Kidney glomerular epithelial cell (primary cell): ENCODE measurements at places on chromosomes 13 and 19.

DNA sequence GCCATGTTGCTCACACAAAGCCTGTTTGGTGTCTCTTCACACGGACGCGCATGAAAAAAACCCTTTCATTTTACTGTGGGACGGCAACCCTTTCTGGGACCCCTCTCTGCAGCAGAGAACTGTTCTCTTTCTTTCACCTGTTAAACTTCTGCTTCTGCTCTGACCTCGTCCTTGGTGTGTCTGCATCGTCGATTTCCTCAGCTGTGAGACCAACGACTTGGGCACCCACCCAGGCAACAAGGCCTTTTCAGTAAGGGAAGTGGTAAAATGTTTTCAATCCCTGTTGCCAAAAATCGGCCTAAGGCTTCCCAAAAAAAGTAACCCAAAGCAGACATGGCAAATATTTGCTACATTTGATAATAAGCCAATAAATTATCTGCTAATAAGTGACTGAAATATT, 515.3 kb downstream of the IRS2 start:
- DNase-seq, result no peak

DNA sequence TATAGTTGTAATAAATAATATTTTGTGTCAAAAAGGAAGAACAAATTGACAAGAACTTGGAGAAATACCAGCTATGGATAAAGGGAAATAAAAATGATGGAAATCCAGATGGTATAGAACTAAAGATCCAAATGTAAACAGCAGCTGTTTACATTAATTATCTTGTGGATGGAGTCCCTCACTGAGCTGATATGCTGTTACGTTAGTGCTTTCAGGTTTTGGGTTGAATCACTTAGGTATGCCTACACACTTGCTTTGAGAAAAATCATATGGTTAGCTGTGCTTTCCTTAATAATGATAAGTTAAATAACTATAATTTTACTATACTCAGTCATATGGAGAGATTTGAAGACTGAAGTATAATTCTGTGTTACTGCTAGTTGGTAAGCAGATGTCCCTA, 27.7 kb downstream of the WASF3 start:
- DNase-seq, result no peak

- peak; percentile 94 for DNase-seq
Observed at GRCh38 chr13:109998684-109999533, 212.5 kb upstream of the IRS2 start.

DNA sequence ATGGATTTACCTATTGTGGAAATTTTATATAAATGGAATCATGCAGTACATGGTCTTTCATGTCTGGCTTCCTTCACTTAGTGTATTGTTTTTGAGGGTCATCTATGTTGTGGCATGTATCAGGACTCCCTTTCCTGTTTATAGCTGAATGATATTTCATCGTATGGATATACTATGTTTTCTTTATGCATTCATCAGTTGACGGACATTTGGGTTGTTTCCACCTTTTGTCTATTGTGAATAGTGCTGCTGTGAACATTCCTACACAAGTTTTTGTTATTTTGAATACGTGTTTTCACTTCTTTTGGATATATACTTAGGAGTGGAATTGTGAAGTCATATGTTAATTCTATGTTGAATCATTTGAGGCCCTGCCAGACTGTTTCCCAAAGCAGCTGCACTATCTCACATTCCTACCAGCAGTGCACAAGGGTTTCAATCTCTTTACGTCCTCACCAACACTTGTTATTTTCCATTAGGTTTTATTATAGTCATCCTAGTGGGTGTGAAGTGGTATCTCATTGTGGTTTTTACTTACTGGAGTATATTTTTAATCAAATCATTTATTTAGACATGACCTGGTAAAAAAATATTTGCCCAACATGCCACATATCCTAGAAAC, 262.7 kb downstream of the DLEU7 start:
- no peak for DNase-seq

DNA sequence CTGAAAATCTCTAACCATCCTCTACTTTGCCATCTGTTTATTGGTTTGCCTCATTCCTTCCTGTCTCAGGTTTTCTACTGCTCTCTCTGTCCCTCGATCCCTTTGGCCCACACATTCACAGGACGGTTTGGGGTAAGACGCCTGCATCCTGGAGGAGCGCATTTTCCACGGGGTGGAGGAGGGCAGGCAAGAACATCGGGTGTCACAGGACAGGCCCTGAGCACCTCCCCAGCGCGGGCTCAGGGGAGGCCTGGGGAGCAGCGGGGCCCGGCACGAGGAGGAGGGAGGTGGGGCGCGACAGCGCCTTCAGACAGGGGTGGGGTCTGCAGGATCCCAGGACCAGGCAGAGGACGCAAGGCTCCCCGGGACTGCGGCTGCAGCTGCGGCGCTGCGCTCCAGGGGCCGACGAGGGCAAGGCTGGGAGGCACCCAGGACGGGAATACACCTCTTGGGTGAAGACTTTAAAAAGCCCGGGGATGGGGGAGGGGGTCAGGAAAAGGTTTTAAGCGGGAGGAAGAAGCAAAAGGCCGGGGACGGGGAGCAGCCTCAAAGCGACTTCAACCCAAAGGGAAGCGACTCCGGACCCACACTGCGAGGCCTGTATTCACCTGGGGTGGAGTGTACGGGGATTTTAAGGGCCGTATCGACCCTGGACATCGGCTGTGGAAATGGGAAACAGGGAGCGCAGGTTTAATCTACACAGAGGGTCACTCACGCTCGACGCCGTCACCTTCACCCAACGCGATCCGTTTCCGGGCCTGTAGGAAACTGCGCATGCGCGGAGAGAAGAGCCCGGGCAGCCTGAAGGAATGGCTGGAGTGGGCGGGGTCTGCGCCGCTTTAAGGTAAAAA, at the start of gene ZNF415:
Gene ZNF415, minus strand, starts transcription at position 770 of the 851 bp plus-strand sequence. CDS start 10,234 bp downstream, outside the sequence.
- peak; percentile 38 for DNase-seq

DNA sequence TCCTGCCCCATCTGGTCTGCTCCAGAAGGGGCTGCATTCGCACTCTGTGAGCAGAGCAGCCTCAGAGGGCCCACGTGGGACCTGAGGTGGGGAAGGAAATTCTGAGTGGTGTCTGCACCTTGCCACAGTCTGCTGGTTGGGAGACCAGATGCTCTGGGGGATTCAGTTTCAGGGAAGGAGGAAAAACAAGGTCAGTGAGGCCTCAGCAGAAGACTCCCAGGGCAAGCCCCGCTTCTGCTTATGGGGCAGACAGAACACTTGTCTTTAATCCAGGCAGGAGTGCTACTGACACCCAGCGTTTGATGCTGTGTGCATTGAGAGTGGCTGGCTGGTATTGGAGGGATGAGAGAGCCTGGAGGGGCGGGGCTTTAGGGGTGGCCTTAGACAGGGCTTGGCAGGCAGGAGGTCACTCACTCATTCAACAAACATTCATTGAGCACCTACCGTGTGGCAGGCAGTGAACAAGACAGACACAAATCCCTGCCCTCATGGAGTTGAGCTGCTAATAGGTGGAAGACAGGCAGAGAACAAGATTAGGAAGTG, 4.9 kb upstream of the CLEC17A start:
- no peak for DNase-seq

GRCh38 chr19:24059563-24060295, 27.3 kb upstream of the ZNF254 start:
- DNase-seq, result no peak

GRCh38 chr19:47156861-47157430, 26.3 kb downstream of the SAE1 start:
- DNase-seq, result no peak

DNA sequence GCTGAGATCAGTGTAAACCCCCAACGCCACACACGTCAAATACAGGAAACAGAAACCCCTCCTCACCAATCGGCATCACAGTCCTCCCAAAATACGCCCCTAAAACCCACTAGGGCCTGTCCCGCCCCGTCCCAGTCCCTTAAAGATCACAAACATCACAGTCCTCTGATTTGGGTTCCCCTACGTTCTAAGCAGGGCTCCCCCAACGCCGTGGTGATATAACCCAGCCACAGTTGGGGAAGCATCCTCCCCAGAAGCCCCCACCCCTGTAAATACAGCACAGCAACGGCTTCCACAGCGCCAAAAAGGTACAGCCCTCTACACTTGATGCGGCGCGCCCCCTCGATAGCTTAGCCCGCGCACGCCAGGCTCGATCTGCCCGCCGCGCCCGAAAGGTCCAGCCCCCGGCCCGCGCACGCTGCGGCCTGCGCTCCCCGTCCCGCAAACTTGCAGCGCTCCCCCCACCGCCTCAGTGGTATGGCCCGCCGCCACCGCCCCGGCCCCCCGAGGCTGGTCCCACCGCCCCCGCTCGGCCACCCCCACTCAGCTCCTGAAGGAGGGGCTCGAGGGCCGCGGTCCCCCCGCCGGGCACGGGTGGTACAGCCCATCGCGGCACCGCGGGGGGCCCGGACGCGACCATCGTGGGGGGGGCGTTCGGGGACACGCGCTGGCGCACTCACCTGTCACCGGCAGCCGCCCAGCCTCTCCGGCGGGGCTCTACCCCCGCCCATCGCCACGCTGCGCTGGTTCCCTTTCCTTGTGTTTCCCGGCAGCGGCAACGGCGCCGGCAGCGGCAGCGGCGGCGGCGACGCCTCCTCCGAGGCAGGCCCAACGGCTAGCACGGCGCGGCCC, at the start of gene AKT2:
Gene AKT2, minus strand, starts transcription at position 845 of the 852 bp plus-strand sequence. CDS start 20,078 bp downstream, outside the sequence.
- peak; percentile 58 for DNase-seq

GRCh38 chr19:48780631-48781391, 25.5 kb downstream of the FGF21 start:
- peak; percentile 79 for DNase-seq

DNA sequence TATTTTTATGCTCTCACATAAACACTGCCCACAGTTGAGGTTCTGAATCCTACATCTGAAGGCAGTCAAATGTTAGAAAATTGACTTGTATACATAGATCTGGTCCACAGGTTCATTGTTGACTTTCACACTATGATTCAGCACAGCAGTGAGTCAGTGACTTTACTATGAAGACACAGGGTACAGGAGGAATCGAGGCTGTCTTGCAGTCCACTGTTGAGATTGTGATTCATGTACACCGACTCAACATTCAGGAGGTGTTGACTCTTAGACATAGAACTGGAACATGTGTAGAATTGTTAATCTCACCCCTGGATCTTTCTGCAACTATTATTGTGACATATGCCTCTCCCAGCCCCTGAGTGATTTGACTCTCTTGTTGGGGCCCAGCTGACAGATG, 74.3 kb upstream of the ZNF43 start:
- DNase-seq, result no peak
